Right kidney (tissue), 9 donors: ENCODE measurements at places on chromosomes 5 and 9.

DNA sequence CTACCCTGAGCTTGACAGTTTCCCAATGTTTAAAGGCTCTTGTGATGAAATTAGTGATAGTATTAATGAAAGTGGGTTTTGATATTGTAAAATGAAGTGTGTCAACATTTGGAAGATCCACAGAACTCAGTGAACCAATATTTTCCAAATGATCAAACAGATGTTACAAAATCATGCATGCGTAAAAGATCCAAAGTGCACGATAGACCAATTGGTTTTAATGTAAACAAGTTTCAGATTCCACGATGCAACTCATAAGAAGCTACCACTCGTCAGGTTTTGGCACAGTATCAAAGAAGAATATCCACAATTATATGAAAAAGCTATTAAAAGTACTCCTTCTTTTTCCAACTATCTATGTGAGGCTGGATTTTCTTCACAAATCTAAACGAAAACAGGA, 82.3 kb downstream of the SLC38A9 start:
- no peak for DNase-seq

DNA sequence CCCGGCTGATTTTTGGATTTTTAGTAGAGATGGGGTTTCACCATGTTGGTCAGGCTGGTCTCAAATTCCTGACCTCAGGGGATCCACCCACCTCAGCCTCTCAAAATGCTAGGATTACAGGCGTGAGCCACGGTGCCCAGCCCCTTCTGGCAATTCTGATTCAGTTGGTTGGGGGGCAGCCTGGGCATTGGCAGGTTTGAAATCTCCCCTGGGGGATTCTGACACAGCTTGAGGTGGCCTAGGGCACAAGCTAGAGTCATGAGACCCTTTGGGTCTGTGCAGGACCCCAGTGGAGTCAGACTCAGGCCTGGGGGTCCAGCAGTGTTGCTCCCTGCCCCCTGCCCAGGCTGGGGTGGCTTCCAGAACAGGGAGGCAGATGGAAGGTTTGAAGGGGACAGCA, 239.8 kb downstream of the PBX3 start:
- DNase-seq = no peak

DNA sequence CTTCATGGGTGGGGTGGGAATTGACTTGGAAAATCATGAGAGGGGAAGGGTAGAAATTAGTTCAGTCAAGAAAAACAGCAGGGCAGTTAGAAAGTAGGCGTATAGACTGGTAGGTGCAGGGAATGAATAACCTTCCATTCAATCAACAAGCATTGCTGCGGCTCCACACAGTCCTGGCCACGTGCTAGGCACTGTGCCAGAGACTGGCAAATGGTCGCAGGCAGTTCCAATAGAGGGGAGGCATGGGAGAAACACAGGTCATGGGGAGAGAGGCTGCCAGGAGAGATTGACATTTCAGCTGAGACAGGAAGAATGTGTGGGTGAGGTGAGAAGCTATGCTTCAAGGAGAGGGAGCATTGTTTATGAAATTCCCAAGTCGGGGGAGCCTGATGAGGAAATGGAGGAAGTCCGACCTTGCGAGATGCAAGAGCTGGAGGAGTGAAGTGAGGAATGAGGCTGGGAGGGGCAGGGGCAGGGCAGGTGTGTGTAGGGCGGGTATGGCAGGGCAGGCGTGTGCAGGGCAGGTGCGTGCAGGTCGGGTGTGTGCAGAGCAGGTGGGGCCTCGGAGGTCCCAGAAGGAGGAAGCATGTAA, 54.4 kb upstream of the PPARGC1B start:
- no peak for DNase-seq

DNA sequence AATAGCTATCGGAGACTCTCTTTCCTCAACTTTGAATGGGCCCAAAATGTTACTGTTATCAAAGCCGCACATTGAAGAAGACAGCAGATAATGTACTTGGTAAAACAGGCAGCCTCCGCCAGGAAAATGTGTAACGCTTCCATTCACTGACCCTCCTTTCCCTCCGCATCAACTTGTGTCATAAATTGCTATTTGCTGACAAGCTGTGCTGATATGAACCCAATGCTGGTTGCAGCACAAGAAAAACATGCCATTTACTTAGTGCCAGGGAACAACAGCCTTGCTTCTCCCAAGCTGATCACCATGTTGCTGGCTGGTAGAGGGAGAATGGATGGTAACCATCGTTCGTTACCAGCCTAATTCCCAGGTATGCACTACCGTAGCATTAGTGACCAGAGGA, 162.6 kb upstream of the PPP1R2B start:
- DNase-seq = no peak

DNA sequence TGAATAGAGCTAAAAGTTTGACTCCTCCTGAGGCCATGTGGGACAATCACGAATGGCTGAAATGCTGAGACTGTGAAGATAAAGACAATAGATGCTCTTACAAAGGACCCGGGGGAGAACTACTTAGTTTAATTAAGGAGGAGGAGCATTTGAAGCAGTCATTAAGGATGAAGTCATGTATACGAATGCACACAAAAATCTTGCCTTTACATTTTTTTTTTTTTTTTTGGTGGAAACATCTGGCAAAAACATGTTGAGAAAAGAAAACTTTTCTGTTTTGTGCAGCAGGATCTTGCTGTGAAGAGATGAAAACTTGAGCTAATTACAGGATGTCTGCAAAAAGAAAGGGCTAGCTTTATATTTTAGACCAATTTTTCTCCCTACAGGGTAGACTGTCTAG, 42.3 kb upstream of the NR3C1 start:
- DNase-seq = no peak

DNA sequence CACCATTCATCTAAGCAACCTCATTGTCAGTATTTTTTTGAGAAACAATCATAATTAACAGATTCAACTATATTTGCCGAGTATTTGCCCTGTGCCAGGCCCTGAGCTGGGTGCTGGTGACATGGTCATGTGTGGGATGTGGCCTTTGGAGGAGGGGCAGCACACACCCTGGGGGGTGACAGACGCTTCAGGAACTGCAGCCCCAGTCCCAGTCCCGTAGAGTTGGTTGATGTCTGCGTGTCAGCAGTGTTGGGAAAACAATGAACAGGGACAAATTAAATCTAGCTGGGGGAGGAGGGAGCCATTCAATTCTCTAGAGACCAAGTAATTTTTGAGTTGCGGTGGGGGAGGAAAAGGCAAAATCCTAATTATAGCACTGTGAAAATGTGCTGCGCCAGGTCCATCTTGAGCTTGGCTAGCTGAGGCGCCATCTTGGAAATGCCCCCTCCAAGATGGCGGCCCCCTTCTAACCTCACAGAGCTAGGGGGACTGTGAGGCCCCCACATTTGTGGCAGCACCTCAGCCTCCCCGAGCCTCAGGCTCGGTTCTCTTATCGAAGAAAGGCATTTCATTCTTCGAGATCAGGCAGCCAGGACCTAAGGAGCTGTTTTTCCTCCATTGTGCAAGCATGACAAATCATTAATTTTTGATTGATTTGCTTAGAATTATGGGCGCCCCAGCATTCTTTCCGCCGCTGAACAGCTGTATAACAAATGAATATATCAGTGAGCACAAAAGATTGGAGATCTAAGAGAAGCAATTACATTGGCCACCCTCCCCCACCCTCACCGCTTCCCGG, 87.8 kb downstream of the ZNF618 start:
- DNase-seq = peak; percentile 52

DNA sequence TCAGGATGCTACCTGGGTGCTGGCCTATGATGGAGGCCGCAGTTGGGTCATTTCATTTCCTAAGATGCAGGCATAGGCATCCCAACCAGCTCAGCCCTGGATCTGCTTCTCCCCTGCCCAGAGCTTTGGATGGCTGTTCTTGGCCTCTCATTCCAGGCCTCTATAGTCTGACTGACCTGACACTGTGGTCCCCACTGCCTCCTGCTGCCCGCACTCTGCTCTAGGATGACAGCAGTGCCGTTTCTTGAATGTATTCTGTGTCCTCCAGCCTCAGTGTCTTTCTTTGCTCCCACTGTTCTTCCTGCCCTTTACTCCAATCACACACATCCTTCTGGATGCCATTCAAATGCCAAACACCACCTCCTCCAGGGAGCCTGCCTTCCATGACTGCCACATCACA, 235.7 kb downstream of the HSPA4 start:
- DNase-seq = peak; percentile 31

DNA sequence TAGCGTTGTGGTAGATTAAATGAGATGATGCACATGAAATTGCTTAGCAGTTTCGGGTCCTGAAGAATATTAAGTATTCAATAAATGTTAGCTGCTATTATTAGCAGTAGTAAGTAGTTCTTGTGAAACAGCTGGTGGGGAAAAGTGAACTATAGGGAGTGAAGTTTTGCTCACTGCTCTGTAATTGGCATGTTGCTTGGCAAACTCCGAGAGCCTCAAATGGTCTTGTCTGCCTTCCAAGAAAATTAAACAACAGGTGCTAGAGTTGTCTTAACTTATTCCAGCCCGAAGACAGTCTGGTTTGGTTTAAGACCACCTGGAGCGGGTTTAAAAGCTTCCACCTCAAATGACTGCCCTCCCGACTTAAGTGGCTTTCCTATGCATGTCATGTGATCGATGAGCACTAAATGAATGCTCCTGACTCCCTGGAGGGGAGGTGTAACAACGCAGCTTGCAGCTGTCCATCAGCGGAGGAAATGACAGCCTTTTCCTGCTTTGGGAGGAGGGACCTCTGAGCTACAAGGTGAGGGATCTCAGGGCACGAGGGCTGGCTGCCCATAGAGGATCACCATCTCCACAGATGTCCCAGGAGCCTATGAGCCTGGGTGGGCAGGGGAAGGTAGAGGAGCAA, 202.9 kb upstream of the PANK3 start:
- no peak for DNase-seq

- DNase-seq = no peak
Measured at GRCh38 chr5:123452401-123452800, 29.2 kb upstream of the CEP120 start.

- DNase-seq = no peak
Measured at GRCh38 chr5:73759771-73760170, 133.8 kb downstream of the ARHGEF28 start.

- DNase-seq = peak; percentile 84
Measured at GRCh38 chr5:154446195-154447088, 645 bp downstream of the SAP30L start.

- no peak for DNase-seq
Measured at GRCh38 chr9:38126730-38127129, 57.7 kb upstream of the SHB start.

DNA sequence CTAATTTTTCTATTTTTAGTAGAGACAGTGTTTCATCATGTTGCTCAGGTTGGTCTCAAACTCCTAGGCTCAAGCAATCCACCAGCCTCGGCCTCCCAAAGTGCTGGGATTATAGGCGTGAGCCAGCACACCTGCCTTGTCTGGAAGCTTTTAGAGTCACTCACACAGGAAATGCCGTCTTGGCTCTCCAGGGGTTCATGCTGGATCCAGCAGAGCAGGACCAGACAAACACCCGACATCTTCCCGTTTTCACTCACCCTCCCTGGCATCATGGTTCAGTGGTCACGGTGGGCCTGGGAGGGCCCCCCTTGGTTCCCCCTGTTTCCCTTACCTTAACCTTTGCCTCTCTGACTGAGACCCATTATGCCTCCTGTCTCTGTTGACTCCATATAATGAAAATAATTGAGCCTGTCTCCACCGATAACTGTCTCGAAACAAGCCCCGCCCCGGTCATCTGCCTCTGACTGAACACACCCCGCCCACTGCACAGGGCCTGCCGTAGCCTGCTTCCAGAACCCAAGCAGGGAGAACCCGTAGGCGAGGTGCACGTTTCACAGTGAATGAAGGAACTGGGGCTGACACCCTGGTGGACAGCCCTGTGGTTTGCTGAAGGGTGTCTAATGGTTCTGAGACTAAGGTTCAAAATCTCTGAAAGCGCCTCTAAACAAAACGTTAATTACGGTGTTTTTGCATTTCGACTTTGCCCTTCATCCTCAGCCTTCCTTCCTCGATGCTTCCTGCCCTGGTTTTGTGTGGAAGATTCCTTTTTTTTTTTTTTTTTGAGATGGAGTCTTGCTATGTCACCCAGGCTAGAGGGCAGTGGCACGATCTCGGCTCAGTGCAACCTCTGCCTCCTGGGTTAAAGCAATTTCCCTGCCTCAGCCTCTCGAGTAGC, 39.7 kb upstream of the SPRY4 start:
- DNase-seq = peak; percentile 66

DNA sequence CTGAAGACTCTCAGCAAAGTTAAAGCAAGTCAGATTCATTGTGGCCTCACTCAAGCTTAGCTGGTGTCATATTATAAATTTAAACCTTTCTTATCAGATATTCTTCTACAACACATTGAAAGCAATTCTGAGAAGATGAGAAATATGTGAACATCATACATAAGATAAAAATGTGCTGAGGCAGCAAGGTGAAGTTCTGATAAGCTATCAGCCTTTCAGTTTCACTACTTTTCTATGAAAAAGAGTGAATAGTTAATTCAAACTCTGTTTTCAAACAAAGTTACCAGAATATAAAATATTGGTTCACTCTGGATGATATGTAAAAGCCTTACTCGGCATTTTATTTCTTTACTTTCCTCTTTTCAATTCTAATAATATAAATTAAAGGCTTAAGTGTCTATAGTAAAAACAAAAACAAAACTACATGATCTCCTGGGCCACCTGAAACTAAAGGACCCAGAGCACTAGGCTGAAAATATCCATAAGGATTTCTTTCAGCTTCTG, 824.4 kb downstream of the MTRR start:
- DNase-seq = no peak

- DNase-seq = no peak
Measured at GRCh38 chr9:112233769-112234168, 58.7 kb upstream of the SUSD1 start.
